SJSA1 (cell line): ENCODE measurements at places on chromosomes 12 and 14. TPM values are rescaled to one million over a fixed set of nuclear protein-coding genes. Genes with fewer than 3 reads are reported as not detected.

GRCh38 chr12:8032242-8033152, at the start of gene FOXJ2:
Gene FOXJ2 (plus strand): TSS chr12:8032716. CDS start chr12:8039833, 7,117 bp downstream.
- H3K27ac ChIP-seq = peak within 1 kb of the TSS; percentile 84
- peak within 1 kb of the TSS; percentile 91 for H3K4me3 ChIP-seq
- no peaks in the 10 kb centered on the region for H3K27me3 ChIP-seq
- DNase-seq = peak; percentile 74
- peaks cover 29% of the 10 kb centered on the region for H3K36me3 ChIP-seq

DNA sequence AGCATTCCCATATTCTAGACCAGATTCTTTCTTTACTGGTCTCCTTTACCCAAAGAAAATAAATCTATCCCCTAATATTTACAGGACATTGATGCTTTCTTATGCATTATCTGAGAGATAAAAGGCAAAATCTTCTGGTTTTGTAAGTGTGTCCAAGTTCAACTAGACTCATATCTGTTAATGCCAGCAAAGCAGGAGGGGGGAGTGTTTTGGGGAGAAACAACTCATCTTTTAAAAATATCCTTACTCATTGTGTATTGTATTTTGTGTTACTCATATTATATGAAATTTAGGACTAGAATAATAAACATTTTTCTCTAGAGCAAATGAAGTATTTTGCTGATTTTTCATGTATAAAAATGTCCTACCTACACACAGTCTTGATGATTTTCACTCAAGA, 54.8 kb downstream of the SAMD4A start:
- H3K4me1 ChIP-seq = peaks cover 59% of the 10 kb centered on the region
- 0 out of 2 replicates have a peak, but pooled peaks cover 4% of the 10 kb centered on the region for H3K36me3 ChIP-seq
- no peaks in the 10 kb centered on the region for H3K27me3 ChIP-seq
- peak overlapping the region; percentile 72 for H3K27ac ChIP-seq

DNA sequence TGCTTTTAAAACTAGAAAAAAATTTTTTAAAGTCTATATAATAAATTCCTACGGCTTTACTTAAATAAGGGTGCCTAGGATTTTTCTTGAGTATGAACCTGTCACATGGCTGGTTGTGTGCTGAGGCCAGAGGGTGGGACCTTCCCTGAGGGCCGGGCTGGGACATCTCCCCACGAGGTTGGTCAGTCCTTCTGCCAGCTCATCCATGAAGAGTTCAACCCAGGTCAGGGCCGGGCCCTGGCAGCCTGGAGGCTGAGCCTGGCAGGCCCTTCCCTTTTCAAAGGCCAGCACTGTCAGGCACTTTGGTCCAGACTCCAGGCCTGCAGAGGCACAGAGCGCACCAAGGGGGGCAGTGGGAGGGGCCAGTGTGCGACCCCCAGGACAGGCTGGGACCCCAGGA, 31.7 kb downstream of the TNFAIP2 start:
- no peak overlapping the region for H3K27ac ChIP-seq
- no peaks in the 10 kb centered on the region for H3K36me3 ChIP-seq
- no peaks in the 10 kb centered on the region for H3K27me3 ChIP-seq
- DNase-seq = peak; percentile 23

Gene TRHDE
- total RNA-seq = 13.4 and 29.5 TPM in 2 replicates

Gene MYRFL
- not detected in 2 replicates for total RNA-seq

Gene ARHGEF25
- total RNA-seq = 107 and 145 TPM in 2 replicates
